Uterus (tissue), 4 donors: ENCODE measurements at places on chromosomes 13 and 19. TPM values are rescaled to one million over a fixed set of nuclear protein-coding genes. Genes with fewer than 3 reads are reported as not detected.

The IGFL2 gene
- total RNA-seq, result 0.61 TPM

The UPF3A gene
- total RNA-seq, result 53.6 TPM

DNA sequence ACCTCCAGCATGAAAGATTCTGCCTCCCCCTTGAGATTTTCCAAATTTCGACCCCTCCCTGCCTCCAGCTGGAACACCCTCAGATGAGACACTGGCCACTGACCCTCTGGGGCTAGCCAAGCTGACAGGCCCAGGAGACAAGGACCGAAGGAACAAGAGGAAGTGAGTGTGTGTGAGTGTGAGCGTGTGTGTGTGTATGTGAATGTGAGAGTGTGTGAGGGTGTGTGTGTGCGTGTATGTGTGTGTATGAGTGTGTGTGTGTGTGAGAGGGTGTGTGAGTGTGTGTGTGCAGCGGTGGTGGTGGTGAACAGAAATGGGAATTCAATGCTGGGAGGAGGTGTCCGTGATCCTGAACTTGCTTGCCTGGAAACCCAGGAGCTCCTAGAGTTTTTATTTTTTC is 13.8 kb downstream of the HRC start:
- H3K27ac ChIP-seq, result no peak overlapping the region
- H3K4me1 ChIP-seq, result no peaks in the 10 kb centered on the region
- no peak overlapping the region for H3K4me3 ChIP-seq
- no peaks in the 10 kb centered on the region for H3K36me3 ChIP-seq
- no peak for DNase-seq
- no peaks in the 10 kb centered on the region for H3K27me3 ChIP-seq

- no peak for DNase-seq
- no peaks in the 10 kb centered on the region for H3K36me3 ChIP-seq
- no peak within 1 kb of the TSS for H3K27ac ChIP-seq
- no peak within 1 kb of the TSS for H3K4me3 ChIP-seq
These were observed at the start of gene SIGLEC9 for GRCh38 chr19:51124729-51125128. Gene SIGLEC9, plus strand, starts transcription at chr19:51124906. Its CDS starts 69 bp downstream, at chr19:51124975.

- H3K4me3 ChIP-seq, result no peak overlapping the region
- peaks cover 17% of the 10 kb centered on the region for H3K4me1 ChIP-seq
- DNase-seq, result no peak
- no peaks in the 10 kb centered on the region for H3K36me3 ChIP-seq
- no peaks in the 10 kb centered on the region for H3K27me3 ChIP-seq
- H3K27ac ChIP-seq, result peak overlapping the region; percentile 32
These were observed 47.3 kb upstream of the NPAS1 start for GRCh38 chr19:46972311-46972710.

DNA sequence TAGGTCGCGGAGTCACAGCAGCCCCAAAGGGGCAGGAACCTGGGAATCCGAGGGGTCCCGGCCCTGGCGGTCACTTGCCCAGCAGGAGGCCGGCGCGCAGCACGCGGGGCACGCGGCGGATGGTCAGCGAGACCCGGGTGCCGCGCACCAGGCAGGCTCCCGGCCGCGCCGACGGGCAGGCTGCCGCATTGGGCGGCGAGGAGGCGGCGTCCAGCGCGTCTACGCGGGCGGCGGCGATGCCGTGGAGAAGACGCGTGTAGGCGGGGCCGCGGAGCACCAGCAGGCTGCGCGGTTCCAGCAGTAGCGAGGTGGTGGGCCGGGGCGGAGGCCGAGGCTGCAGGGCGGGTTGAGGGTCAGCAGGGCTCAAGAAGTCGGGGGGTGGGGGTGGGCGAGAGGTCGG is 607 bp upstream of the SYNE4 start:
- peaks cover 5% of the 10 kb centered on the region for H3K4me1 ChIP-seq
- peak overlapping the region; percentile 22 for H3K4me3 ChIP-seq
- DNase-seq, result peak; percentile 60
- H3K27me3 ChIP-seq, result no peaks in the 10 kb centered on the region
- H3K36me3 ChIP-seq, result no peaks in the 10 kb centered on the region

DNA sequence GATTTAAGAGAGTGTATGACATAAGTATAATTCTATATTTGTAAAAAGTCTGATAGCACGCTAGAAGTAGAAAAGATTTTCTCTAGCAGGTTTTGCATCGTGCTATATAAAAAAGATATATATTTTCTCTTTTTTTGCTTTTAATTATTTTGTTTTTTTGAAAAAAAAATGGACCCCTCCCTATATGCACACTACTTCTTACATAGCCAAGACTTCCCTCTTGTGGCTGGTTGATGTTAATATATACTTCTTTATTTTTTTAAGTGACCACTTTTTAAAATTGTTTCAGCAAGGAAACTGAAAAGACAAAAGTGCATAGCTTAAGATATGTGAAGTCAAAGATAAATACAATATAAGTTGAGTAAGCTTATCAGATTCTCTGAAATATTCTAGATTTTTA is 1202.8 kb downstream of the DIAPH3 start:
- no peak overlapping the region for H3K4me3 ChIP-seq
- no peak overlapping the region for H3K27ac ChIP-seq
- no peaks in the 10 kb centered on the region for H3K4me1 ChIP-seq
- no peaks in the 10 kb centered on the region for H3K36me3 ChIP-seq
- no peaks in the 10 kb centered on the region for H3K27me3 ChIP-seq
- no peak for DNase-seq

GRCh38 chr13:34672631-34673030 is 269.4 kb upstream of the NBEA start:
- no peak overlapping the region for H3K27ac ChIP-seq
- no peak for DNase-seq
- H3K36me3 ChIP-seq, result no peaks in the 10 kb centered on the region
- H3K27me3 ChIP-seq, result no peaks in the 10 kb centered on the region
